ENCODE measurements at places on chromosomes 5 and 9.

DNA sequence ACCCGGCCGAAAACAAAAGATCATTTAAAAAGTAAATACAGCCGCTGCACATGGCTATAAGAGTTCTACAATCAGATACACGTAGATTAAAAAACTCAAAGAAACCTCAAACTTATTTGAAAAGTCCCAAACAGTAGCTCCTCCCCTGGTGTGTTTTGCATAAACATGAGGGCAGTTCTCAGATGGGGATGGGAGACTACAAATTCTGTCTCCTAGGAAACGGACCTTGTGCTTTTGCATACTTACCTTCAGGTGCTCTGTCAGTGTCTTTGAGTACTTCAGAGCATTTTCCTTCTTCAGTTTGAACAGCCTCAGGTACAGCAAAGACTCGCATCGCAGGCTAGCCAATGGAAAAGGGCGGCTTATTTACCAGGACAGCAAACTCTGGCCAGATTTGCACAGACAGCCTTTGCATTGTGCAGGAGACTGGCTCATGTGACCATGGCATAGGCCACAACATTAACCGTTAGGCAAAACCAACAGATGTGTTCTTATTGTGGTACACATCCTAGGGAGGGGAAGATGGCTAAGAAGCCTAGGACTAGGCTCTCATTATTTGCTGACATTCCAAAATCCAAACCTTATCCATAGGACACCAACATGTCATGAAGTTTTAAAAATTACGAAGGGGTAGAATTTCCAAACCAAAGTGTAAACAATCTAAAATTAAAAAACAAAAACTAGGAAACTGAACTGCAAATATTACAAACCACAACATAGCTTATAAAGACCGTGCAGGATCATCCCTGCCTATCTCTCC lies 12.8 kb downstream of the LEAP2 start:
- no peak for DNase-seq

- DNase-seq = no peak
These were observed 59.5 kb downstream of the FAT2 start for GRCh38 chr5:151531581-151531980.

DNA sequence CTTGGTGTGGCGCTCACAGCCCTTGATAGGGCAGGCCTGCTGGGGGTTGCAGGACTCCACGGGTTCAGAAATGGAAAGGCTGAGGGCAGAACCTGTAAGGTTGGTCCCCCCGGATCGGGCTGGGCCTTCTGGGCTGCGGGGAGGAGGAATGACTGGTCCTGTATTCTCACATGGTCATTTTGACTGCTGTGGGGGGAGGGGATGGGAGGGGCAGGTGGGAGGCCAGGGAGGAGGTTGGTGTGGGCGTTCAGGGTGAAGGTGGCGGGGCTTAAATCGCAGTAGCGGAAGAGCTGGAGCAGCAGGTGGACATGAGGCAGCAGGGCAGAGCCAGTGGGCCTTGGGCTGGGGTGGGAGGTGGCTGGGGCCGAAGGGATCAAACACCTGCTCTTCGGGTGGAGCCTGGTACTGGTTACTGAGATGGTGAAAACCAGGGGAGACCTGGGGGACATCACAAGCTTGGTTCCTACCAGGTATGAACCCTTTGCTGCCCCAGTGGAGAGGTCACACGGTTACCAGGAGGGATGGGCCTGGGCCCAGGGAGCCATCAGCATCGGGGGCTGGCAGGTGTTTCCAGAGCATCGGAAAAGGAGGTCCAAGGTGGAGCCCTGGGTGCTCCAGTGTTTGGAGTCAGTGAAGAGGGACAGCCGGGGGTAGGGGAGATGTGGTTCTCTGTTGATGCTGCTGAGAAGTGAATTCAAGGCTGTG lies 1.8 kb downstream of the MRPS2 start:
- DNase-seq = no peak

GRCh38 chr5:174723315-174723978 lies 935 bp upstream of the MSX2 start:
- peak; percentile 53 for DNase-seq

GRCh38 chr9:2362150-2362549 lies 259.4 kb upstream of the VLDLR start:
- no peak for DNase-seq

DNA sequence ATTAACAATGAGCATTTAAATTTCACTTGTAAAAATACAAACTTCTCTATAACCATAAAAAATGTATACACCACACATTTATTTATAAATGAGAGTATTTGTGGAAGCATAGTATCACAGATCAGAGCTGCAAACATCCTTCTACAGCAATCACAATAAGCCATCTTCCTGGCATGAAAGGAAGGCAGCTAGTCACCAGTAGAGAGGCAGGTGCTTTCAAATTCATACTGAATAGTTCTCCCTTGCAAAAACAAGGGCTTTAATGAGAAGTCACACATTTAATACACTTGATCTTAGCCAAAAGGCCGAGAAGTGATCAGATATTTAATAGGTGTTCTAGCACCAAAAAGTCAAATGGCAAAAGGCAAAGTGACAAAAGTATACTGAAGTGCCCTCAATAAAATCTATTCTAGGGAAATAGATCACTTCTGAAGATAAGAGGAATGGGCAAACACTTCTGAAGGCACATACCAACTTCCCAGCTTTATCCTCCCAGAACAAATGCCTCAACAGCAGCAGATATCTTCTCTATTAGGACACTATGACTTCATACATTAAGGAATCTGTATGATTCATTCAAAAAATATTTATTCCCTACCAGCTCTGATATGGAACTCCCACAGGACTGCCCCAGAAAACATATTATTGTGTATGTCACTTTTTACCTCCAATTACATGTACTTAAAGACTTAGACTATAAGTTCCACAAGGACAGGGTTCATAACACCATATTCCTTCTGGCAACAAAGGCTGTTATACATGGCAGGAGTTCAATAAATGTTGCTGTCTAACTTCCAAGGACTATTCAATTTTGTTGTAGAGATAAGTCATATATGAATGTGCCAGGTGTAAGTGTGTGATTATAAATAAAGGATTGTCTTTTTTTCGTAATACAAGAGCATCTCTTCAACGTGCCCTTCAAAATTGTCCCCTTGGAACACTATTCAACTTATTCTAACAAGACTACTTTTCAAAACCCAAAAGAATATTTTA lies 31.7 kb downstream of the MAPKAP1 start:
- no peak for DNase-seq

DNA sequence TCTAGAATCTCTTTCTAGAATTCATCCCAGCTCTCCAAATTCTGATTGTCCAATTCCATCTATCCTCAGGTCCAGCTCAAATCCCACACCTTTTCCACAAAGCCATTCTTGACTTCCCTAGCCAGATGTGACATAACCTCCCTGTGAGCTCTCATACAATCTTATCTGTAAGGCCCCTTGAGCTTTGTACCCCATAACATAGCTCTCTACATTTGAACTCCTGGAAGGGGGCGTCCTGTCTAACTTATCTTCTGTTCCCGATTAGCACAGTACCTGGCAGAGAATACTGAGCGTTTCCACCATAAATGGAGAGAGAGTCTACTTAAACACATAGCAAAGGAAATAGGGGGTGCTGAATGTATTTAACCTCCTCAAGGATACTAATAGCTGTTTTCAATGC lies 251.6 kb upstream of the RGMB start:
- no peak for DNase-seq

DNA sequence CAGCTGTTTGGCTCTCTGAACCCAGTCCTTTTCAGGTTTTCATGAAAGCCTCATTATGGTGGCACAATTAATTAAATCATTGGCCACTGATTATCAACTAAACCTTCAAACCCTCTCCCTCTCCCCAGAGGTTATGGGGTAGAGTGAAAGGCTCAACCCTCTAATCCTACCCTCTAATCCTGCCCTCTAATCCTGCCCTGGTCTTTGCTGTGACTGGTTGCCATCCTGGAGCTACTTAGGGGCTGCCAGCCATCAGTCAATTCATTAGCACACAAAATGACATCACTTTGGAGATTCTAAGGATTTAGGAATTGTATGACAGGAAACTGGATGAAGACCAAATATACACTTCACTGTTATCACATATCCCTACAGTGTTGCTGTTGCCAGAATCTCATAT lies 36.1 kb downstream of the ANKS6 start:
- DNase-seq = no peak

All from endodermal cell (in vitro differentiated cells).